ENCODE measurements at places on chromosomes 2 and 18.
A peak's percentile ranks its signal among the peaks of the same experiment; 100 is the strongest.

DNA sequence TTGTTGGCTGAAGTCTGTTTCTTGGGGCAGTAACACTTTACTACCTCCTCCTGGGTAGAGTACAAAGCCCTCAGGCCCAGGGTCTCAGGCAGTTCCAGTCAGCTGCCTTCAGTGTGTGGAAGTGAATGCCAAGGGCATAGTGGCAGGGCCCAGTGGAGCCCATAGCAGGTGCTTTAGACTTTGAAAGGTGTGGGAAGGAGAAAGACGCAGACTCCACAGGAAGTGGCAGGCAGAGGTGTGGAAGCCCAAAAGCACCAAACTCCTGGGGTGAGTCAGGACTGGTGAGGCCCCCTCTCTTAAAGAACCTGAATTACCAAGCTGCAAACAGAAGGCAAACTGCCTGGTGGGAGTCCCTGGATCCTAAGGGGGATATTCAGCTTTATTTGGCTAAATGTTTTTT is 45.3 kb downstream of the ADAM23 start:
- DNase-seq: no peak

- DNase-seq: no peak
Observed at GRCh38 chr2:127216095-127216494, 4.0 kb downstream of the CYP27C1 start.

- no peak for DNase-seq
Observed at GRCh38 chr2:70949086-70949485, 13.4 kb downstream of the ATP6V1B1 start.

DNA sequence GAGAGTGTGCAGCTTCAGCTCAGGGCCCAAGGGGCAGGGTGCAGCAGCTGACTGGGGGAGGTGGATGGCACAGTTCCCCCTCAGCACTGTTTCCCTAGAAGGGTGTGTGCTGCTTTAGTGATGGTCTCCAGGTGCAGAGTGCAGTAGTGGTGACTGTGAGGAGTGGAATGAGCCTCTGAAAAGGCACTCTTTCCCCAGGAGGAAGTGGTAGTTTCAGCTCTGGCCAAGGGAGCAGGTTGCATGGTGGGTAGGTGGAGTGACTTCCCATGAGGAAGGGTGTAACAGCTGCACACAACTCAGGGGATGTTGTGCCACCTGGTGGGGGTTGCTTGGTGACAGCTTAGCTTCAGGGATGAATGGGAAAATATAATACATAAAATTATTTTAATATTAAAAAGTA is 251.5 kb upstream of the NXPH2 start:
- peak; percentile 36 for DNase-seq

- no peak for DNase-seq
Observed at GRCh38 chr18:45519411-45520280, 95.6 kb upstream of the SLC14A2 start.

DNA sequence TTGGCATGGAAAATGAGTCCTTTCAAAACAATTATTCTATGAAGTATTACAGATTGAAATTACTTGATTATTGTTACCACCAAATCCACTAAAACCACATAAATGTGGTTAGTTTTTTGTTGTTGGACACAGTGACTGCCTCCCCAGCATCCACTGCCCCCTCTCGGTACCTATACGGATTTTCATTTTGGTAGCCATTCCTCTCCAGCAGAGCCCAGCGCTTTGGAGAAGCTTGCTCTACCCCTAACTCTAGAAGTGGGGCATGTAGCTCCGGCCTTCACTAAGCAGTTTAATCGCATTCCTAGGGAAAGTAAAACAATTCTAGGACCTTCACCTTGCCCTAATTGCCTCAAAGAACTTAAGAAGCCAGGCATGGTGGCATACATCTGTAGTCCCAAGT is 24.2 kb downstream of the OLA1 start:
- no peak for DNase-seq

GRCh38 chr2:107737756-107738155 is 88.9 kb upstream of the RGPD4 start:
- DNase-seq: no peak

DNA sequence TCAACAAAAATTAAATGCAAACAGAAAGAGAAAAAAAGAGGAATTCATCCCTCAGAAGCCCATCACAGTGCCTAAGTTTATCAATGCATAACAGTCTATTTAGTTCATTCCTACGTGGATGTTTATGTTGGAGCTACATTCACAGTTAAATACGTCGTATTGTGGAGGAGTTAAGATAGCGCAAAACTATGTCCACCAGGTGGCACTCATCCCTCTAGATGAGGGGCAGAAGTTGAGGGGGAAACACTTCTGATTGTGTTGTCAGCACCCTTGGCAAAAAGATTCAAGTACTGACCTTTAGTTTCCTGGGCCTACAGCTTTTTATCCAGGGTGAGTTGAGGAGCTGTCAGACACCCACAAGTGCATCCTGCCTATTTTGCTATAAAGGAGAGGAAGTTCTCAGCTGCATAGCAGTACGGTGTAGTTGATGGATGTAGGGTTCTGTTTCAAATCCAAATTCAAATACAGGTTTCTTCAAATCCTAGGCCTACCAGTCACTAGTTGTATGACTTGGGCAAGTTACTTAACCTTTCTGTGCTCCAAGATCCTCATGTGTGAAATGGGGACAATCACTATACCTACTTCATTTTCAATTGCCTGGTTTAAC is 26.8 kb upstream of the MYO1B start:
- peak; percentile 76 for DNase-seq

Measured in NAMALWA (cell line).